ENCODE measurements at places on chromosomes 4 and X.
A peak's percentile ranks its signal among the peaks of the same experiment; 100 is the strongest.

GRCh38 chr4:2828758-2829181 lies 14.9 kb upstream of the ADD1 start:
- DNase-seq, result no peak

DNA sequence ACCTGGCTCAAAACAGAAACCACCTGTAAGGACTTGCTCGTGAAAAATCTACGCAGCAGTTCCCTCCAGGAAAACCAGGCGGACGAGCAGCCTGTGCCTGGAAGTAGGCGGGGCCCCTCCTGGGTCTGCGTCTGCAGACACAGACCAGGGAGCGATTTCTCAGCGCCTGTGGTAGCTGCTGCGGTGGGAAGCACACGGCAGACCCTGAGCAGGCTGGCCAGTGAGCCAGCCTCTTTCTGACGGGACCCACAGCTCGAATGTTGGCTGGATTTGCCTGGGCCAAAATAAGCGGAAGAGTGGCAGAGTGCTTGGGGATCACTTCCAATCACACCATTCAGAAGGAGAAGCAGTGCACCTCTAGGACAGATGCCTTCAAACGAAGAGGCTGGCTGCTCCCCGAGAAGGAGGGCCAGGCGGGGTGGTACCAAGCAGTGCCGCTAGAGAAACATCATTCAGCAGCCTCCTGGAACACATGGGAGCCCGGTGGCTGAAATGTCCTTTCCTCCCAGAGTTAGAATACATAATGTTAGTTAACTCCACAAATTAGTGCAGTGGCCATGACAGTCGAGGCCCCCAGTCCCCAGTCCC lies 85.9 kb downstream of the GATB start:
- DNase-seq, result peak; percentile 53

DNA sequence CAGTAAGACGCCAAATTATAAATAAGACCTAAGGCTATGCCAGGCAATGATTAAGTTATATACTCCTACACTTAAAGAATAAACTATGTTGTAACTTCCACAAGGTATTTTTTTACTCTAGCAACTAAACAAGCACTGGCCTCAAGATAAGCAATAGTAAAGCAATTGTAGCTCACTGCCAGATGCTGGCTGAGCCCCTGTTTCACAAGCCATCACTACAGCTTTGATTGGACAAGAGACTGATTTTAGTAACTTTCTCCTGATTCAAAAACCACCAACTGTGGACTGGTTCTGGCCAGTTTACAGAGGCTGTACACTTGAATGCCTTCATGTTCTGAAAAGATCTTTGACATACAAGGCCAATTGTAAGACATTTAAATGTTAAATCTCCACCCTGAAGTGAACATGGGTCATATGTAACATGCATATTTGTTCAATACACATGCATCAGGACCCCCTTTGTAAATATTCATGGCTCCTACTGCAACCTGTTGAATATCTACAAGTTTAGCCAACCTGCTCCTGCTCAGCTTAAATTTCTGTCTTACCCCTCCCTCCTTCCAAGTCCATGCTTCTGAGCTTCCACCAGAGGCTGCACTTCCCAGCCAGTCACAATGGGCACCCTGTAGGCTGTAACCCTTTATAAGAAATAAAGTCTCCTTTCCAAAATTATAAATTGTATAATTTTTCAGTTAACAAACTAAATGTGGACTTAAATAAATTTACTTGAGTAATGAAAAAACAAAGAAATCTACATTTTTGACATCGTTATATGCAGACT lies 423.6 kb downstream of the ANKRD50 start:
- no peak for DNase-seq

GRCh38 chr4:141833209-141833608 lies 196.8 kb downstream of the IL15 start:
- no peak for DNase-seq

- peak; percentile 1 for DNase-seq
Observed at GRCh38 chr4:129929052-129929451, 833.1 kb downstream of the C4orf33 start.

DNA sequence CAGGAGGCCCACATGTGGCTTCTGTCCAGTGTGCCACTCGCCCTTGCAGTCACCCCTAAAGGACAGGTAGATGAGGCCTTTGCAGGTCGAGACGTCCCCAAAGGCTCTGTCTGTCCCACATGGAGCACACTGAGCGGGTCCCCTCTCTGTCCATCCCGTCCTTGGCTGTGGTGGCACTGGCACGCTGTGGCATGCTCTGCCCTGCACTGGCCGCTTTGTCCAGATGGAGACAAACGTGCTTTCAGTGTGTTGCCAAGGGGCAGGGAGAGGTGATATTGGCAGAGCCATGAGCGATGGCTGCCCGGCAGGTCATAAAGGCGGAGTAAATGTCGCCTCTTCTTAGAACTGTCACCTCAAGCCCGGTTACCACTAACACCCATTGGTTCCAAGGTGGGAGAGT lies 86.9 kb upstream of the CLDN34 start:
- DNase-seq, result no peak

- DNase-seq, result no peak
Observed at GRCh38 chrX:151031391-151031975, 48.3 kb downstream of the HMGB3 start.

- no peak for DNase-seq
Observed at GRCh38 chr4:106796876-106797275, 239.2 kb downstream of the DKK2 start.

DNA sequence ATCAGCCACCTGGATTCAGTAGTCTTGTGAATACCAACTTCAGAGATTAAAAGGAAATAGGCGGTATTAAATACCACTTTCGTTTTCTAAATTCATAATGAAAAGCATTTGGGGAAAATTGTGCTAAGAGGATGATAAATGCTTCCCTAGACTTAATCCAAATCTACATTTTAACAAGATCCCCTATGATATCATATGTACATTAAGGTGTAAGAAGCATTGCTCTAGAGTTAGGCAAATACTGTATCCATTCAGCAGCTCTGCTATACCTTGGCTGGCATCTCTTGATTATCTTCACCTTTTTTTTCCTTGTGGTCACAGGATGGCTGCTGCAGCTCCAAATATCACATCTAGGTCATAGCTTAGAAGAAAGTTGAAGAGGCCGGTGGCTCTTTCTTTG lies 40.6 kb upstream of the PHEX start:
- DNase-seq, result no peak

DNA sequence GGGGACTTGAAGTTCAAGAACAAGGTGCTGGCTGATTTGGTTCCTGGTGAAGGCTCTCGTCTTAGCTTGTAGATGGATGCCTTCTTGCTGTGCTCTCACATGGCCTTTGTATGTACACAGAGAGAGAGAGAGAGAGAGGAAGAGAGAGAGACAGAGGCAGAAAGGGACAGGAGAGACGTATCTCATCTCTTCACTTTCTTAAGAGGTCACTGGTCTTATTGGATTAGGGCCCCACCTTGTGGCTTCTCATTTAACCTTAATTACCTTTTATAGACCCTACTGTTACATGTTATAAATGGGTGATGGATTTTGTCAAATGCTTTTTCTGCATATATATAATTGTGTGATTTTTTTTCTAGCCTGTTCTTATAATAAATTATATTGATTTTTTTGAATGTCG lies 1444.2 kb downstream of the ADGRL3 start:
- peak; percentile 23 for DNase-seq

DNA sequence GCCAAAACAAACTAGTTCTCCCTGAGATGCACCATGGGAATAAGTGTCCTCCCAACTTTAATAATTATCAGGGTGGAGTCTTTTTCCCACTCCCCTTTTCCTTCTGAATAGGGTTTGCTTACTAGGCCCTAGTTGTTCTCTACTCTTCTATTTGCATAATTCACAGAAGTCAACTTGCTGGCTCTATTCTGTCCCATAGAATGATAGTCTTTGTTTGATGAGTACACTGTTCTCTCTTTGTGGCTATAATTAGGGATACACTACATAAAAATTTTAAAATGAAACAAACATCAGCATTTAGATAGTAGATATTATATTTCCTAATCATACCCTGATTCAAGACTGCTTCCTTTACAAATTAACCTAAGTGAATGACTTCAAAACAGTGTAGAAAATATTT lies 10.3 kb downstream of the PDHA2 start:
- no peak for DNase-seq

DNA sequence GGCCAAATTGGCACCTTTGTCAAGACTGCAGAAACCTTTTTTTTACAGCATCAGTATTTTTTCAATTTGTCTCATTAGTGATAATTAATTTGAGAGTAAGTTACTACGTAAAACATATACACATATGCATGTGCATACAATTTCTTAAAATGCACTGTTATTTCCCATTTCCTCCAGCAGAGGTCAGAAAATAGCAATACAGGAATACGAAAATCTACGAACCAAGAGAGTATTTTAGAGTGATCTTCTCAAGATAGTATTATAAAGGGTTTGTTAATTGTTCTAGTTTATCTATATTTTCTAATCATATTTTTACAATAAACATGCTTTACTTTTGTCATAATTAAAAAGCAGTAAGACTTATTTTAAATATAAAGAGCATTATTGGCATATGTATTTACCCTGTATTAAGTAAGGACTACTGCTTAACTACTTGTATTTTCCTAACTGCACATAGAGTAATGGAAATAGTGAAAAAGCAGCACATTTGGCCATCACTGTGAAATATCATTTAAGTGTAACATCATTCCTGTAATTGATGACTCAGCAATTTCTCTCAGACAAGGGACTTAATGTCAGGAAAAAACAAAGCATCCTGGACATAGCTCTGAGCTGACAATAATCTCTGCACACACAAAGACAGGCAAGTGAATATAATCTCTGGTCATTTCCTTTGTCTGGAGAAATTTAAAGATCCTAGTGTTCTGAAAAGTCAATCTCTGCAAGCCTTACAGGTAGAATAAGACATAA lies 45.6 kb downstream of the MAOB start:
- DNase-seq, result peak; percentile 3
